ENCODE measurements at places on chromosomes 6 and 20. TPM values are rescaled to one million over a fixed set of nuclear protein-coding genes. Genes with fewer than 3 reads are reported as not detected.

SIRPD gene
- not detected for polyA plus RNA-seq

- no peaks in the 10 kb centered on the region for H3K36me3 ChIP-seq
- no peaks in the 10 kb centered on the region for H3K27me3 ChIP-seq
- H3K4me3 ChIP-seq, result no peak overlapping the region
- DNase-seq, result no peak
- H3K27ac ChIP-seq, result no peak overlapping the region
Measured at GRCh38 chr20:61939691-61940360, 125.9 kb downstream of the TAF4 start.

DNA sequence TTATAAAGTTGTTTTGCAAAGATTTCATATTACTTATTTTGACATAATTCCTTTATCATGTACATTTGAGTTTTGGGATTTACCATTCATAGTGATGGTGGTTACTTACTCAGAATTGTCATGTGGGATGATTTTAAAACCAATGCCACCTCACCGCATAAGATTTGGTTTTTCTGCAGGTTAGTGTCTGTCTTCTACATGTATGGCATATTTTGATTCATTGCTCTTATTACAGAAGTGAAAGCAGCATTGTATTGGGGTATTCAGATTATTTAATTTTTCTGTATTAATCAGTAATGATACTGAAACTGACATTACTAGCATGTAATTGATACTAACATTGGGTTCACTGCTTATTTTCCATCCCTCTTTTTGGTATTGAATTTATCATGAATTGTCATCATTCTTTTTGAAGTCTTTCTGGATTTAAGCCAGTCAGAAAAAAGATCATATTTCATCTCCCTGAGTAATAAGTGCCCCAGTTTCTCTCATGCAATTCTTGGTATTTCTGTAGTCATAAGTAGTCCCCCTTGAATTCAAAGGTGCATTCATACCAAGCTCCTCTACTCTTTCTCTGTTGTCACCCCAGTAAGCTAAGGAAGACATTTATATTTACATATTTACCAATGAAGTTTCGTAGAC is 176.6 kb downstream of the BCKDHB start:
- H3K36me3 ChIP-seq, result no peaks in the 10 kb centered on the region
- no peak overlapping the region for H3K4me3 ChIP-seq
- no peak for DNase-seq
- no peaks in the 10 kb centered on the region for H3K27me3 ChIP-seq
- H3K4me1 ChIP-seq, result no peaks in the 10 kb centered on the region

- DNase-seq, result peak; percentile 45
- H3K27me3 ChIP-seq, result no peaks in the 10 kb centered on the region
- H3K4me1 ChIP-seq, result peaks cover 18% of the 10 kb centered on the region
- H3K36me3 ChIP-seq, result no peaks in the 10 kb centered on the region
Measured at GRCh38 chr6:36285797-36286196, 15.9 kb downstream of the PNPLA1 start.

GRCh38 chr6:63521475-63522210 is 50.6 kb upstream of the LOC128125822 start:
- no peak overlapping the region for H3K27ac ChIP-seq
- no peaks in the 10 kb centered on the region for H3K36me3 ChIP-seq
- no peaks in the 10 kb centered on the region for H3K27me3 ChIP-seq
- no peak overlapping the region for H3K4me3 ChIP-seq
- H3K4me1 ChIP-seq, result peaks cover 16% of the 10 kb centered on the region

GRCh38 chr6:99711302-99711701 is 104.7 kb downstream of the PRDM13 start:
- no peaks in the 10 kb centered on the region for H3K4me1 ChIP-seq
- DNase-seq, result no peak
- no peak overlapping the region for H3K4me3 ChIP-seq
- no peak overlapping the region for H3K27ac ChIP-seq

DNA sequence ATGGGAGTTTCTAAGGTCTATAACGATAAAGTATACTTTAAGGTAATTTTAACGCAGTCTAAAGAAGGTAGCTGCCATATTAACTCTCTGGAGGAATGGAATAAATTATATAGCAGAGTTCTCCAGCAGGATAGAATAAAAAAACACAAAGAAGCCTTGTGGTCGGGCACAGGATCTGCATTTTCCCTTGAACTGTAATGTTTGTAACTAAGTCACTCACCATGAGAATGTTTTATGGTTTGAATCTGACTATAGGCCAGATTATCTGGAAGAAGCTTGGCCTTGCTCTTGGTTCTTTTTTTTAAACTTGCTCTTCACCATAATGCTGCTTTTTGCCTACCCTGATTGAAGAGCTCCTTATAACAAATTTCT is 238.8 kb upstream of the NOX3 start:
- no peaks in the 10 kb centered on the region for H3K36me3 ChIP-seq
- DNase-seq, result no peak
- no peaks in the 10 kb centered on the region for H3K4me1 ChIP-seq
- H3K27ac ChIP-seq, result peak overlapping the region; percentile 88
- no peaks in the 10 kb centered on the region for H3K27me3 ChIP-seq

DNA sequence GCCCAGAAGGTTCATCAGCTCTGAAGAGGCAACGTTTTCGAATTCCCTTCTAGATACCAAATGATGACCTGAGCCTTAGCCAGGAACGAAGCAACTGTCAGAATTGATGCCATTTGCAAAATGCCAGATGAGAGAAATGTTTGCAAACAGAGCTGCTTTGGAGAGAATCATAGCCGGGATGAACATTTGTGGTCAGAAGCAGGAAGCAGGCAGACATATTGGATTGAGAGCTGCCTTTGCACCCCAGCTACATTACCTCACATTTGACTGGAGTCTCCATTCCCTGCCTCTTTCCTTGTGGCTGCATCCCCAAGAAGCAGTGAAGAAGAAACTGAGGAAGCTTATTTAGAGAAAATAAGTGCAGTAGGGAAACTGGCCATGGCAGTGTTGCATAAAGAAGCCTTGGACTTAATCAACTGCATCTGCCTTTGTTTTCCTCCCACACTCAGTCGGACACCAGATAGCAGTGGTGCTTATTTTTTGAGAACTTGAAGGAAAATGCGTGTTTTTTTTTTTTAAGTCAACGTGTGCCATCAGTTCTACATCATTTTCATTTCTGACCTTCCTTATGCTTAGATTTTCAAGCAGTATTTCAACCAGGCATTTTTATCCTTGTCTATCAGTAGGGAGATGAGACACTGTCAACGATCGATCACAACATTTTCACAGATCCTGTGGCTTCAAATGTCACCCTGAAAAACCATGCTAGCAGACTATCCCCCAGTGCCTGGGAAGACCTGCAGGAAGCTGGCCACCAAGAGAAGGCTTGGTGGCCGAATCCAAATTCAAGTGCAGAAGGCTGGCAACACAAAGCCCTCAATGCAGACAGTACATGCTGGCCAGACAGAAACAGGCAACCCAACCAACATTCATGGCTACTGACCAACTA is 541.2 kb upstream of the JARID2 start:
- peaks cover 7% of the 10 kb centered on the region for H3K4me1 ChIP-seq
- H3K36me3 ChIP-seq, result no peaks in the 10 kb centered on the region
- no peaks in the 10 kb centered on the region for H3K27me3 ChIP-seq
- no peak overlapping the region for H3K27ac ChIP-seq
- H3K4me3 ChIP-seq, result no peak overlapping the region

- H3K36me3 ChIP-seq, result no peaks in the 10 kb centered on the region
- no peaks in the 10 kb centered on the region for H3K27me3 ChIP-seq
- no peak for DNase-seq
- no peaks in the 10 kb centered on the region for H3K4me1 ChIP-seq
- H3K27ac ChIP-seq, result no peak overlapping the region
- H3K4me3 ChIP-seq, result no peak overlapping the region
Measured at GRCh38 chr6:56890683-56891429, 64.1 kb upstream of the BEND6 start.

All from small intestine (tissue), 16 donors.